ENCODE measurements at places on chromosomes 12 and 14. TPM values are rescaled to one million over a fixed set of nuclear protein-coding genes. Genes with fewer than 3 reads are reported as not detected.

GRCh38 chr14:105927096-105928060 is 401.0 kb downstream of the TMEM121 start:
- peak; percentile 45 for DNase-seq

Gene SERPINA1
- not detected for total RNA-seq

Gene DHRS2
- total RNA-seq, result not detected

Gene C1S
- 0.64 TPM for total RNA-seq

- DNase-seq, result no peak
Measured at GRCh38 chr14:100096656-100097055, 31.4 kb downstream of the EVL start.

- DNase-seq, result no peak
Measured at GRCh38 chr14:97524589-97525319, 727.6 kb downstream of the VRK1 start.

DNA sequence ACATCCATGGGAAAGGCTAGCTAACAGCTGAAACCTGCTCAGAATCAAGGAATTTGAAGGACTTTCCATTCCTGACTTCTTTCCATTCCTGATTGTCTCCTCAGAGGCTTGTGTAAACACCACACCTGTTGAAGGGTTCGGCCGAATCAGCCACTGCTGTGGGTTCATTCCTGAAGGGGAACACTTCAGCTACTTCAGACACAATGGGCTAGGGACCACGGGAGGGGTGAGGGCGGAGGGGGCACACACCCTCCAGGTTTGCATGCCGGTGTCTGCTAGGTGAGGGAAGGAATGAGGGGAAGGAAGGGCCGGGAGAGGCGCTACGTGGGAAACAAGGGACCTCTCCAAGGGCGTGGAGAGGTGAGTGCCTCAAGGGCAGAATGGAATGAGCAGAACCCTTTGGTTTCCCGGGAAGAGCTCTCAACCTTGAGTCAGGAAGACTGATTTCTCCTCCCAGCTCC is 1.3 kb downstream of the GPRC5A start:
- no peak for DNase-seq

DNA sequence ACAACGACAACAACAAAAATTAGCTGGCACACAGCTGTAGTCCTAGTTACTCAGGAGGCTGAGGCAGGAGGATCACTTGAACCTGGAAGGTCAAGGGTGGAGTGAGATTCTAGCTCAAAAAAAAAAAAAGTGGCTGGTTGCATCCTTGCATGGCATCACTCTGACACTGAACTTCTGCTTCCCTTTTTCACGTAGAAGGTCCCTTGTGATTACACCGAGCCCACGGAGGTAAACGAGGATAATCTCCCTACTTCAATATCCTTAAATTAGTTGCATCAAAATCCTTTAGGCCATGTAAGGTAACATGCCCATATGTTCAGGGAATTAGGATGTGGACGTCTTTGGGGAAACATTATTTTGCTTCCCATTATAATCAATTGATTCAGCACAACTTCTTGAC is 4.0 kb upstream of the PPP4R4 start:
- DNase-seq, result no peak

DNA sequence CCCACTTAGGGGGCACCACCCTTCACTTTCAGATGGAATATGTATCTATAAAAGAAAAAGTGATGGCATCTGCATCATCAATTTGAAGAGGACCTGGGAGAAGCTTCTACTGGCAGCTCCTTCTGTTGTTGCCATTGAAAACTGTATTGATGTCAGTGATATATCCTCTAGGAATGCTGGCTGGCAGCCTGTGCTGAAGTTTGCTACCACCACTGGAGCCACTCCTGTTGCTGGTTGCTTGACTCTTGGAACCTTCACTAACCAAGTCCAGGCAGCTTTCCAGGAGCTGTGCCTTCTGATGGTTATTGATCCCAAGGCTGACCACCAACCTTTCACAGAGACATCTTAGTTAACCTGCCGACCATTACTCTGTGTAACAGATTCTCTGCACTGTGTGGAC is 44.7 kb downstream of the RIMKLB start:
- no peak for DNase-seq

Gene LMNTD1
- not detected for total RNA-seq

Gene TMEM121
- 1.0 TPM for total RNA-seq

GRCh38 chr14:52463375-52463774 is 88.9 kb downstream of the TXNDC16 start:
- no peak for DNase-seq

GRCh38 chr14:34018125-34018524 is 67.3 kb upstream of the EGLN3 start:
- DNase-seq, result no peak

- peak; percentile 63 for DNase-seq
Measured at GRCh38 chr14:21039585-21040369, 2.4 kb upstream of the RNASE7 start.

- DNase-seq, result no peak
Measured at GRCh38 chr14:61877035-61877390, 114.8 kb downstream of the SNAPC1 start.

Gene ST8SIA1
- not detected for total RNA-seq

Gene CABP1
- total RNA-seq, result not detected

DNA sequence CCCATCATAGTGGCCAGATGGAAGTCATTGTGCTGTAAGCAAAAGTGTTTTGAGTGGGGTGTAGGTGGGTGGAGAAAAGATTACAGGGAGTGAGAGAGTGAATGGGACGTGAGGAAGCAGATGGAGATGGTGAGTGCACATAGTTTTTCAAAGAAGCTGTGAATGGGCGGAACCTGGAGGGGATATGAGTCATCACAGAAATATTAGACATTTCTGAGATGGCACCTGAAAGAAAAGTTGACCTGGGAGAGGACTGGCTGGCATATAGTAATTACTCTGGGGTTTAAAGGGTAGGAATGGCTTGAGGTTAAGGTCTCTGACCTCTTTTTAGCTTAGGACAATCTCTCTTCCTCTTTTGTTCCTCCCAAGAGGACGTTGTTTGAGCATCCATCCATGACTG is 50.5 kb downstream of the ANO4 start:
- DNase-seq, result no peak

GRCh38 chr12:66119870-66120241 is 10.7 kb downstream of the LLPH start:
- DNase-seq, result no peak

GRCh38 chr12:68119724-68120211 is 39.8 kb downstream of the IFNG start:
- no peak for DNase-seq

DNA sequence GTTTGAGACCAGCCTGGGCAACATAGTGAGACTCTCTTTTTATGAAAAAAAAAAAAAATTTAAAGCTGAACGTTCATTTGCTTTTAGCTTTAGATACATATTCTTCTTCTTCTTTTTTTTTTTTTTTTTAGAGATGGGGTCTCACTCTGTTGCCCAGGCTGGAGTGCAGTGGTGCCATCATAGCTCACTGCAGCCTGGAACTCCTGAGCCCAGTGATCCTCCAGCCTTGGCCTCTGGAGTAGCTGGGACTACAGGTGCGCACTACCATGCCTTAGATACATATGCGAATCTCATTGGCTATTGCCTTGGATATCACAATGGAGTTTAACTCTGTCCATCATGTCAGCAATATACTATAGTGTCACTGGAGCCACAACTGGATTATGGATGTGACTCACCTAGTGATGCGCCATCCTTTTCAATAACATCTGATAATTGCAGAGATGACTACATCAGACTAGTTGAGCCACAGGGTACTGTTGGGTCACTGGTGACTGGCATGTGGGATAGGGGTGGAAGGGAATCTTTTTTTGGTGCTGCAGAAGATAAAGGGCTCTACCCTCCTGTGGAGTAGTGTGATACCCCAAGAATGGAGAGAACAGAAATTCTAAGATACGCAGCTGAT is 2.7 kb upstream of the ADIPOR2 start:
- DNase-seq, result no peak

GRCh38 chr14:21924479-21924878 is 250.9 kb upstream of the OR4E1 start:
- peak; percentile 86 for DNase-seq

Gene SLC25A47
- total RNA-seq, result not detected
